Activated CD8-positive, alpha-beta memory T cell treated with anti-CD3 and anti-CD28 coated beads, Interleukin-2, amount 10 ng/mL, durations not matched to agents 7 days and 5 days (primary cell): ENCODE measurements at places on chromosomes 1 and 21.

DNA sequence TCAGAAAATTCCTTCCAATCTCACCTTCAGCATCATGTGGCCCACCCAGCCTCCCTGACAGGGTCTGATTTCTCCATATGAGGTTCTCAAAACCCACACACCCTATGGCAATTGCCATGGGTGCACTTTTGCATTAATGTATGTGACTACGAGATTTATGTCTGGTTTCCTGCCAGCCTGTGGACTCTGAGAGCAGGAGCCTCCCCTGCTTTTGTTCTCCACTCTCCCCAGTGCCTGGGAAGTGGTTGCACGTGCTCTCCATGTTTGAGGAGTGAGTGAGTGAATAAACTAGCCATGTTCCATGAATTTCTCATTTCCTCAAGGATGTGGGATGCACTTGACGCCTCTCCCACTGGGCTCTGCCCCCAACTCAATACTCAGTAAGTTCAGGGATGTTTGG, 91.2 kb downstream of the ACTL8 start:
- no peak for DNase-seq

DNA sequence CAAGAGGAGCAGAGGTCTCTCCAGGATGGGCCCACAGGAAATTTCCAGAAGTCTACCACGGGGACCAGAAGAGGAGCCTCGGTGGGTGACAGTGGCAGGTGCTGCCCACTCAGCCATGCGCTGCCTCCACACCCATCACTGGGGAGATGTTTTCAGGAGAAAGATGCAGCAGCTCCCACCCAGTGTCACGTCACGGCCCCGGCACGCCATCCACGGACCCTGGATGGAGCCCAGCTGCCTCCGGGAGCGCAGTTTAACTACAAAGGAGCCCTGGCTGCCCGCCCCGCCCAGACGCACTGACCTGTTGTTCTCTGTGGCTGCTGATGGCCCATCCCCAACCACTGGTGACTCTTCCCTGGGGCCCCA, 6.8 kb downstream of the TSPEAR start:
- peak; percentile 19 for DNase-seq

DNA sequence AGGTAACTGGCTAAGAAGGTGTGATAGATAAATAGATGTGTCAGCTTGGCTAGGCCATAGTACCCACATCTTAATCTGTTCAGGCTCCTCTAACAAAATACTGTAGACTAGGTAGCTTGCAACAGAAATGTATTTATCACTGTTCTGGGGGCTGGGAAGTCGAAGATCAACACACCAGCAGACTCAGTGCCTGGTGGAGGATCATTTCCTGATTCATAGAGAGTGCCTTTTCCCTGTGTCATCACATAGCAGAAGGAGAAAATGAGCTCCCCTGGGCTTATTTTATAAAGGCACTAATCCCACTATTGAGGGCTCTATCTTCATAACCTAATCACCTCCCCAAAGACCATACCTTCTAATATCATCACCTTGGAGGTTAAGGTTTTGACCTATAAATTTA, 532.7 kb upstream of the OLFM3 start:
- DNase-seq = no peak

DNA sequence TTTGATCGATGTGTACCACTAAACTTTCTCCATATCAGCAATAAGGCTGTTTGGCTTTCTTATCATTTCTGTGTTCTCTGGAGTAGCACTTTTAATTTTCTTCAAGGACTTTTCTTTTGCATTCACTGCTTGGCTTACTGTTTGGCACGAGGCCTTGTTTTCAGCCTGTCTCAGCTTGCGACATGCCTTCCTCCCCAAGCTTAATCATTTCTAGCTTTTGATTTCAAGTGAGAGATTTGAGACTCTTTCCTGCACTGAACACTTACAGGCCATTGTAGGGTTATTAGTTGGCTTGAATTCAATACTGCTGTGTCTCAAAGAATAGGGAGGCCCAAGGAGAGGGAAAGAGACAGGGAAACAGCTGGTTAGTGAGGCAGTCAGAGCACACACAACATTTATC, 120.6 kb upstream of the KCND3 start:
- no peak for DNase-seq

GRCh38 chr1:80776266-80776665, 1024.5 kb upstream of the ADGRL2 start:
- no peak for DNase-seq

GRCh38 chr1:16087733-16088132, 14.3 kb upstream of the FAM131C start:
- no peak for DNase-seq

GRCh38 chr1:212152308-212152693, 116.8 kb downstream of the DTL start:
- DNase-seq = no peak

GRCh38 chr1:44035726-44036408, 4.6 kb upstream of the SLC6A9 start:
- DNase-seq = no peak

DNA sequence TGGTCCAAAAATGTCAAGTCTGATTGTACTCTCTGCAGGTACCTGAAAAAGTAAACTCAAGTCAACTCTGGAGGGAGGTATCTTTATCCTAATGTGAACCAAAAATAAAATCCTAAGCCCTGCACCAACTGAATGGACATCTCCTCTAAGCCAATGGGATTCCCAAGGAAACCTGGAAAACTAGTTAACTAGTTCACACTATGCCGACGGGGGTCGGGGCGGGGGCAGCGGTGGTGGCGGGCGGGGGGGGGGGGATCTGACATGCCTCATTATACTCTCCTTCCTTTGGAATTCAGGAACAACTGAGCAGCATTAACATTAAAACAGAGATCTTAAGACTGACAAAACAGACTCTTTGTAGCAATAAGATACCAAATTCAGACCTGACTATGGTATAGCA, 452.6 kb upstream of the CAMK1G start:
- no peak for DNase-seq

DNA sequence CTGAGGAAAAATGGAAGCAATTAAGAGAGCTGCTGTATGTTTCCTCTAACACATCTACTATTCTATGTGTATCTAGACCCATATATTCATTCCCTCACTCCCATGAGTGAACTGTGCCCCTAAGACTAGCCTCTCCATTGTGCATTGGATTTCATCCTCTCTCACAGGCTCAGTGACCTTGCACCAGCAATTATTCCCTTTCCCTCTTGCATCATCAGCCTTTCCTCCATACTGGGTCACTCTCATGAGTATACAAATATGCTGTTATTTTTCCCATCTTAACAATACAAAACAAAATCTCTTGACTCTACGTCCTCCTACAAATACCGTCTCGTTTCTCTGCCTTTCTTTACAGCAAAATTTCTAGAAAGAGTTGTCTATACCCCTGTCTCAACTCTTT, 29.4 kb upstream of the METTL18 start:
- DNase-seq = no peak

- DNase-seq = no peak
Measured at GRCh38 chr1:21298981-21299391, 8.7 kb upstream of the ECE1 start.

DNA sequence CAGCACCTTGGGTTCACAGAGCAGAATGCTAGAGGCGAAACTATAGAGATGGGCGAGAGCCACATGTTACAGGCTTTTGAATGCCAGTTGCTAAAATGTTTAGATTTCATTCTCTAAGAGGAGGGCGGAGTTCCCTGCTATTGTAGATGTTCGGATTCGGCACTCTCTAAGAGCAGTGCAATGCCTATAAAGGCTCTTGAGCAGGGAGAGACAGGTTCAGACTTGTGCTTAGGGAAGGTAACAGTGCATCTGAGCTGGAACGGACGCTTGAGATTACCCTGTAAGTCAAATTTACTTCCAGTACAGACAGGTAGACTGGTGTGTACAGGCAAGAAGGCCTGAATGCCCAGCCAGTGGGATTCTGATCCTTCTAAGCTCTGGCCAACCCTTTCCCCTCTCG, 15.3 kb downstream of the LURAP1 start:
- no peak for DNase-seq

DNA sequence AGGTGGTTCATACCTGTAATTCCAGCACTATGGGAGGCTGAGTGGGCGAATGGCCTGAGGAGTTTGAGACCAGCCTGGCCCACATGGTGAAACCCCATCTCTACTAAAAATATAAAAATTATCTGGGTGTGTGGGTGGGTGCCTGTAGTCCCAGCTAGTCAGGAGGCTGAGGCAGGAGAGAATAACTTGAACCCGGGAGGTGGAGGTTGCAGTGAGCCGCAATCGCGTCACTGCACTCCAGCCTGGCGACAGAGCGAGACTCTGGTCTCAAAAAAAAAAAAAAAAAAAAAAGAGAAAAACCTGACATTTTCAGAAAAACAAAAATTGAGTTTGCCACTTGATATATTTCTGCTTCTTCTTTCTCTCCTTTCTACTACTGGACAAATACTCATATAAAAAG, 24.3 kb downstream of the CA6 start:
- no peak for DNase-seq

- DNase-seq = no peak
Measured at GRCh38 chr1:180248731-180249681, 18.9 kb downstream of the LHX4 start.

DNA sequence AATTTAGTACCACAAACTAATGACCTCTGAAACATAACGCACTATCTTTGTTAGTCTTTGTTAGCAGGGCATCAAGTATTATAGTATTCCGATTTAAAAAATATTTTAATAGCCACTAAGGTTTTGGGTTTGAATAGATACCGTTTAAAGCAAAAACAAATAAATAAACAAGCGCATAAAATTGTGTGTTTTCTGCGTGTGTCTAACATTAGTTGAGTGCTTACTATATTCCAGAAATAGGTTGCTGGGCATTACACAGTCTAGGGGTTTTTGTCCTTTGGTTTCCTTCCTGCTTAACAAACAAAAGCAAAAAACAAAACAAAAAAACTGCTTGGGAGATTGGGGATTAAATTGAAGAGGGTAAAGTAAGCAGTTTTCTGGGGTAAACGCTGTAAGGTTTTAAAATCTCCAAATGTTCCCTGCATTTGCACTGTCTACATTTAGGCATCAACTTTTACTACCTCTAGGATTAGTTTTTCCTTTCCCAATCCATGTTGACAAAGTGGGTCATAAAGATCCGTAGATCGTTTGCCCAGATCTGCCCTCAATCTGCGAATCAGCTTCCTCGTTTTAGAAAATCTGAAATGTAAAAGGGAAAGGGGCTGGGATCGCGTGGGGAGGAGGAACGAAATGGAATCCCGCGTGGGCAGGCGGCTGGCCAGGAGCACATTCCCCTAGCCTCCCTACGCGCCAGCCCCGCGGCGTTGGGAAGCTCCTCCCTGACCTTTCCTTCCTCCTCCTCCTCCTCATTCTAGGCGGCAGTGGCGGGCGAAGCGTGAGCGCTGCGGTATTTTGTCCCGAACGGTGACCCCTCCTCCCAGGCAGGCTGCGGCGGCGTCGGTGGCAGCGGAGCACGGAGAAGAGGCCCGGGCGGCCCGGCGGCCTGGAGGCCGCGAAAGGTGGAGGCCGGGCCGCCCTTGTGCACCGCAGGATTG, at the start of gene KCTD3:
KCTD3 (plus strand) TSS at position 749 of the 935 bp plus-strand sequence. CDS start 382 bp downstream, outside the sequence.
- DNase-seq = no peak

GRCh38 chr1:86972262-86972661, 57.8 kb downstream of the HS2ST1 start:
- DNase-seq = no peak

GRCh38 chr1:147586414-147586813, 45.1 kb downstream of the BCL9 start:
- no peak for DNase-seq

DNA sequence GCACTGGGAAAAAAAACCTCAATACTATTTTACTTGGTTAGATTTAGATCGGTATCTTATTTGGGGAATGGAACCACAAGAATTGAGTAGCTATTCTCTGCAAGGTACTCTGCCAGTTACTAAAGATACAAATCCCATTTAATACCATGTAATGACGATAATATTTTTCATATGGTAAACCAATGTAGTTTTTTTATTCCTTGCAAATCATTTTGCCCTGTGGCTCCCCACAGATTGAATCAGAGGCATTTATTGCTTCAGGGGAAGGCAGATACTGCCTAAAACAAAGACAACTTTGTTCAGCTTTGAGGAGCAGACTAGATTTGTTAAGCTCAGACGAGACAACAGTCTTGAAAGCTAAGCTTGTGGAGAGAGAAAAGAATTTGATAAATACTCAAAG, 226.7 kb upstream of the RUNX1 start:
- no peak for DNase-seq

DNA sequence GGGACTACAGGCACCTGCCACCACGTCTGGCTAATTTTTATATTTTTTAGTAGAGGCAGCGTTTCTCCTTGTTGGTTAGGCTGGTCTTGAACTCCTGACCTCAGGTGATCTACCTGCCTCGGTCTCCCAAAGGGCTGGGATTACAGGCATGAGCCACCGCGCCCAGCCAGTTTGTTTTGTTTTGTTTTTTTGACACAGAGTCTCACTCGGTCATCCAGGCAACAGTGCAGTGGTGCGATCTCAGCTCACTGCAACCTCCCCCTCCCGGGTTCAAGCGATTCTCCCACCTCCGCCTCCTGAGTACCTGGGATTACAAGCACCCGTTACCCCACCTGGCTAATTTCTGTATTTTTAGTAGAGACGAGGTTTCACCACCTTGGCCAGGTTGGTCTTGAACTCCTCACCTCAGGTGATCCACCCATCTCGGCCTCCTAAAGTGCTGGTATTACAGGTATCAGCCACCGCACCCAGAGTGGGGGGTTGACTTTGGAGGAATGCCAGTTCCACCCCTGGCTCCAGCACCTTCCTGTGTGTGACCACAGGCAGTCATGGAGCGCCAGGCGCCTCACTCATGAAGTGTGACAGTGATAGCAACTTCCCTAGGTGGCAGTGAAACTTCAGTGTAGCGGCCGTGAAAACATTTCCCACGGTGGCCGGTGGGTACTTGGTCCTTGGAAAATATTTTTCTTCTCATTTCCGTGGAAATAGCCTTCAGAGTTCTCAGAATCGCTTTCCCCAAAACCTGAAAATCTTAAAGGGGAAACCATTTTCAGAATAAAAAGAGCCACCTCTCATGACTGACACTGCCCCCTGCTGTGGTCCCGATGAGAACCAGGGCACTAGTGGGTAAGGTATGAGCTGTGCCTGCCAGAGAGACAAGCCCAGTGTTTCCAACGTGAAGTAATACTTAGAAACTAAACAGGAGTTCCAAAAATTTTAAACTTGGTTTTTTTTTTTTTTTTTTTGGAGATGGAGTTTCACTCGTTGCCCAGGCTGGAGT, 48.6 kb downstream of the WDR4 start:
- peak; percentile 55 for DNase-seq

- no peak for DNase-seq
Measured at GRCh38 chr1:51316846-51317120, 13.6 kb downstream of the TTC39A start.

GRCh38 chr1:154236855-154237254, 16.1 kb downstream of the UBAP2L start:
- DNase-seq = no peak
